SHP77 treated with DMSO at 0.1 percent for 48 hours (cell line): ENCODE measurements at places on chromosomes 2 and 18.

DNA sequence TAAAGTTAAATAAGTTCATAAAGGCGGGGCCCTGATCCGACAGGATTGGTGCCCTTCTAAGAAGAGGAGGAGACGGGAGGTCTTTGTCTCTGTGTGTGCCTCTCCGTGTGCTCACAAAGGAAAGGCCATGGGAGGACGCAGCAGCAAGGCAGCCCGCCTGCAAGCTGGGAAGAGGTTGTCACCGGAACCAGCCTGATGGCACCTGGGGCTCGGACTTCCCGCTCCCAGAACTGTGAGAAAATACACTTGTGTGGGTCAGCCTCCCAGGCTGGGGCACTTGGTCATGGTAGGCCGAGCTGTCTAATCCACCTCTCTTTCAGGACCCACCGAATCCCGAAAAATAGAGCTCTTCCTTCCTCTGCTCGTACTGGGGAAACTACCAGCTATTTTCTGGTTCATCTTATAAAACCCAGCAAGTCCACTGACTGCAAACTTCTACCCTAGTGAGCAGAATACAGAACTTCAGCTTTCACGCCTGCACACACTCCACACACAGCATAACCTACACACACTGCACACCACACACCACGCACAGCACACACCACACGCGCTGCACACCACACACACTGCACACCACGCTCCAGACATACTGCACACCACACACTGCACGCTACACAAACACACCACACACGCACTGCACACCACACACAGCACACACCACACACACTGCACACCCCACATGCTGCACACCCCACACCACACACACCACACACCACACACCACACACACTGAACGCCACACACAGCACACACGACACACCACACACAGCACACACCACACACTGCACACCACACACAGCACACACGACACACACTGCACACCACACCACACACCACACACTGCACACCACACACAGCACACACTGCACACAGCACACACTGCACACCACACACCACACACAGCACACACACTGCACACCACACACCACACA lies 58.1 kb downstream of the ASB1 start:
- no peak for DNase-seq

DNA sequence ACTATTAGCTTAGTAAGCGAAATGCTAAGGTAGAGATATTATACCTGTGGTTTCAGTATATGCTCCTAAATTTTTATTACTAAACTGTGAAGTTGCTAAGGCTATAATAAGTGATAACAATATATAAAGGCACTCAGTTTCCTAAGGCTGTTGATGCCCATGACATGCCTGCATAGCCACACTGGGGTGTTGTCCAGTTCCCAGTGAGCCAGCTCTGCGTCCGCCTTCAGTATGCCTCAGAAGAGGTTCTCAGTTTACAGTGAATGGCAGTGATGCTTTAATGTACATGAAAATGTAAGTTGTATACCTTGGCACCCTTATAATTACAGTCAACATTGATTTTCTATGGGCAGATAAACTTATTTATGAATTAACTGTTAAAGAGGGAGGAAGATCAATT lies 7.2 kb downstream of the FHOD3 start:
- no peak for DNase-seq

DNA sequence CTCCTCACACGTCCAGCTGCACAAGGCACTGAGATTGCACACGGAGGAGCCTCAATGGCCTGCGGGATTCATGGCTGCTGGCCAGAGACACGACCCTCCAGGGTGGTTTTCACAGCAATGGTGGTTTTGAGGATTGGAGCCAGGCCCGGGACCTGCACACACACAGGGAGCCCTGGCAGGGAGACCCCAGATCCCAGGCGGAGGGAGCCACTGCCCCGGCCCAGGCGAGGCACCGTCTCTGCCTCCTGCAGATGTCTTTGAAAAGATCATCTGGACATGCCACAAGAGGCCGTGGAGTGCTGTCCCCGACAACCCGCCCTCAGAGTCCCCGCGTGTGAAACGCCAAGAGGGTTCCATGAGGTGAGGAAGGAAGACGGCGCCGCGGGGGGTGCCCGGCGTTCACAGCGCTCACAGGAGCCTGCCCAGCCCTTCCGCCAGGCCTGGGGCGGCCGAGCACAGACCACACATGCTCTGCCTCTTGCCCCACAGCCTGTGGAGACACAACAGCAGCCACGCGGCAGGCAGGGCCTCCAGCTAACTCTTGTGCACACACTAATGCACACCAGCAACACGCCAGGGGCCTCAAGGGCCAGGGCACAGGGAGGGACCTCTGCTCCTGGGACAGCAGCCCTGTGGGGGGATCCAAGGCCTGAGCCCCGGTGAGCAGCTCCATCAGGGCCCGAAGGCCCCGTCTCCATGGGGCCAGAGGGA lies 72.8 kb upstream of the CTDP1 start:
- DNase-seq: no peak

GRCh38 chr2:36820942-36821605 lies 124.6 kb downstream of the VIT start:
- DNase-seq: peak; percentile 44

DNA sequence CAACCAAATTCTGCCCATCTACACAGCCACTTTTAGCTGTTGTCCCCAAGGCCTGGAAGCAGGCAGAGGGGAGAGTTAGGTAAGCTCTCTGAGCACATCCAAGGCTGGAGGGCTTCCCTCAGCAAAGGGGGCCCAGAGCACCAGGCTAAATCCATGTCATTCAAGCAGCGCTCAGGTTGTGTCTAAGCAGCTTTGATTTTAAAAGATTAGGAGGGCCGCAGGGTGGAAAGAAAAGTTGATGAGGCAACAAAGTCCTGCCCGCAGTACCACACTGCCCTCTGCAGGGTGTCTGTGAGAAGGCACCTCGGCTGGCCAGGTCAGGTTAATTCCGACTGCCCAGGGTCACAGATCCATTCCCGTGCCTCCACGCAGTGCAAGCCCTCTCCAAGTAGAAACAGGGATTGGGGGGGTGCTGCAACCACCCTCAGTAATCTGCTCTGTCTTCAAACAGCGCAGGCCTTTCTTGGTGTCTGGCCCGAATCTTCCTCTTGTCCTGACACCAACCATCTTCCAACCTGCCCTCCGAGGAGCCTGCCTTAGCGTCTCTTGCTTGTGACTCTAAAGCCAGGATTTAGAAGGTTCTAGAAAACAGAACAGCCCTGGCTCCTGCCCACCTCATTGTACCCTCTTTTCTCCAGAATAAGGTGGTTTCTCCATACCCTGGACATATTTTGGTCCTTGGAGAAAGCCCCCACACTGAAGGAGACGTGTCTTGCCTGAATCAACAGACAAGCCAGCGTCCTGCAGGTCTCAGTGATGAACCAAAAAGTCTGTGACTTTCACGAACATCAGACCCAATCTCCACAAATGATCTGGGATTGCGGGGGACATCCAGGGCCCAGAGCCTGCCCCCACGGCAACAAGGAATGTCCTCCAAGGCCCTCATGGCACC lies 289.2 kb downstream of the TNS1 start:
- peak; percentile 53 for DNase-seq

DNA sequence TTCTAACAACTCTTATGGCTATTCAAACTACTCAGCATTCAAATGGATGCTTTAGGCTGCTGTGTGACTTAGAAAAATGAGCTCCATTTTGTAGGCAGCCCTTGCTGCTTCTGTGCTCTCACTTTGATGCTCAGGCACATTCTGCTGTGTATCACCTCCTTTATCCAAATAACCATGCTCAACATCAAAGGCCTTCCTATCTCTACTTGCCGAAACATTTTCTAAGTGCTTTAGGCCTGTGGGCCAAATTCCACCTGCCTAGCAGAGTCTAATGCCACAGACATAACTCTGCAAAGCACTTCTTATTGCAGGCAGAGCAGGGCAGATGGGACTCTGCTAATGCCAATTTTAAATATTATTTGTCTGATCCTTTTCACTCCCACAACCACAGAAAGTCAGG lies 397.4 kb downstream of the RND3 start:
- DNase-seq: no peak

DNA sequence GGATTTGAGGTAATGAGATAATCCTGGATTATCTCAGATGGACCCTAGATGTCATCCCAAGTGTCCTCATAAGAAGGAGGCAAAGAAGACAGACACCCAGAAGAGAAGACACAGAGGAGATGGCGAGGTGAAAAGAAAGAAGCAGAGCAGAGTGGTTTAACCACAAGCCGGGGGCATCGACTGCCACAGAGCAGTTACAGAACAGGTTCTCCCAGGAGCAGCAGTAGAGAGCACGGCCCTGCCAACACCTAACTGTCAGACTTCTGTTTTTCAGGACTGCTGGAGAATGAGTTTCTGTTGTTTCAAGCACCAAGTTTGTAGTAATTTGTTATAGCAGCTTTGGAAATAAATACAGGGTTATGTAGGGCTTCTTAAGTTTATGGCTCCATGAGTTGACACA lies 437.0 kb downstream of the THSD7B start:
- DNase-seq: no peak

- DNase-seq: no peak
Measured at GRCh38 chr18:3305933-3306332, 44.0 kb downstream of the MYL12B start.

GRCh38 chr2:238566001-238566645 lies 139.4 kb downstream of the ASB1 start:
- no peak for DNase-seq

DNA sequence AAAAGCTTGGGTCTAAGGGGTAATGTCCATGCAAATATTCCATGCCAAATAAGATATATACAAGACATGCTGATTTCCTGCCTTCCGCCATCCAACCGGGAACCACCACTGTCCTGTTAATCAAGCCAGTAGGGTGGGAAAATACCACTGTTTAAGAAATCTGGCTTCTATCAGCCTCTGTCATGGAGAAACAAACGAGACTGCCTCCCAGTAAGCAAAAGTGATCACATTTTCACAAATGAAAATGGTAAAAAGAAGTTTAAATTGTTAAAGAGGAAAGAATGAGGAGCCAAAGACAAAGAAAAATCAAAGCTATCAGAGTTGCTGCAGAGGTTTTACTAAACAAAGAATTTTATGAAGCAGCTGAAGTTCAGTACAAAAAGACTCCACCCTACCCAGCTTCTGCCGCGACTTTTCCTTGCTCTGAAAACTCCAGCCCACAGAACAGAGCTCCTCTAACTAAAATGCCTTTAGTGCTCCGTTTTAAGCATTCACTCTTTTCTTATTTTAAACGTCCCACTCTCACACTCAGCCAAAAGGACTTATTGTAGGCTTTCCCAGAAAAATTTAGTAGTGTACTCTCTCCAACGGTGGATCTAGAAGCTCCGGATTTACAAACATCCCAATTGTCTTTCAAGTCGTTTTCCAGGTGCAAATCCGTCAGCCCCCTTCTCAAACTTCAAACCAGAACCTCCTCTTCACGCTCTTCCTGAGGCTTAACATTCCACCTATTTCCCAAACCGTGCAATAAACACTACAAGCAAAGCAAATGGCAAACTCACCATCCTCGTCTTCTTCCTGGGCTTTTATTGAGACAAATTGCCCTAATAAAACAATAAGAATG lies 613 bp downstream of the COL5A2 start:
- no peak for DNase-seq

GRCh38 chr18:42961298-42961697 lies 154.2 kb downstream of the RIT2 start:
- no peak for DNase-seq

DNA sequence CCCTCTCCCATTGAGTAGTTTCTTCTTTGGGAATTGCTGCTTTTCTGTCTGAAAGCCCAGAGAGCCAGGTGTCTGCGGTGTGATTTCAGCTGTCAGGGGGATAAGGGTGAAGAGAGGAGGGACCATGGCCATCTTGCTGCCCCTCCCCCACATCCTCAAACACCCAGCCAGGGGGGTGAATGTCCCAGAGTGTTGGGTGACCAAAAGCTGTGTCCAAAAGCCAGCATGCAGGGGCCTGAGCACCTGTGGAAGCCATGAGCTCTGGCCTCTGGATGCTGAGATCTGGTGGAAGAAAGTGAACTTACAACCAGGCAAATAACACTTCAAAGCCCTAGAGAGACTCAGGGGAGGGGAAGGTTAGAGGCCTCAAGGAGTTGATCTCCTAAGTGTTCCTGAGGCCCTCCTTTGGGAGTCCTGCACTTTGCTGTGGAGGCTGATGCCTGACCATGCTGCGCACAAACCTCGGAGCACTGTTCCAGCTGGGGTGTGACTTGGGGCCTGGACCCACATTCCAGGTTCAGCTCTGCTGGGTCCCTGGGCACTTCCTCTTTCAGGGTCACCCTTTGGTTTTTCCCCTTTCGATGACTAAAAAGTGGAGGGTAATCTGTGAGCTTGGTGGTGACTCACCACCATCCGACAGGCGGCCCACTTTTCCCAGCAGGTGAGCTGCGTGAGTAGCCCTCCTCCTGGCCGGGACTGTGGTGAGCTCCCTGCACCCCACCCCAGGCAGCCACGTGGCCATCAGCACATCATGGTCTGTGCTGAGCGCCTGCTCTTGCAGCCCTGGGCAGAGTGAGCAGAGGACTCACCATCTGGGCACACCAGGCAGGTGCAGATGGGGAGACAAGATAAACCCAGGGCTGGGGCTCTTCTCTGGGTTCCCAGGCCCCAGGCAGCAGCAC lies 66.8 kb upstream of the FOSL2 start:
- DNase-seq: peak; percentile 61

- no peak for DNase-seq
Measured at GRCh38 chr2:202495230-202495604, 119.1 kb downstream of the BMPR2 start.

DNA sequence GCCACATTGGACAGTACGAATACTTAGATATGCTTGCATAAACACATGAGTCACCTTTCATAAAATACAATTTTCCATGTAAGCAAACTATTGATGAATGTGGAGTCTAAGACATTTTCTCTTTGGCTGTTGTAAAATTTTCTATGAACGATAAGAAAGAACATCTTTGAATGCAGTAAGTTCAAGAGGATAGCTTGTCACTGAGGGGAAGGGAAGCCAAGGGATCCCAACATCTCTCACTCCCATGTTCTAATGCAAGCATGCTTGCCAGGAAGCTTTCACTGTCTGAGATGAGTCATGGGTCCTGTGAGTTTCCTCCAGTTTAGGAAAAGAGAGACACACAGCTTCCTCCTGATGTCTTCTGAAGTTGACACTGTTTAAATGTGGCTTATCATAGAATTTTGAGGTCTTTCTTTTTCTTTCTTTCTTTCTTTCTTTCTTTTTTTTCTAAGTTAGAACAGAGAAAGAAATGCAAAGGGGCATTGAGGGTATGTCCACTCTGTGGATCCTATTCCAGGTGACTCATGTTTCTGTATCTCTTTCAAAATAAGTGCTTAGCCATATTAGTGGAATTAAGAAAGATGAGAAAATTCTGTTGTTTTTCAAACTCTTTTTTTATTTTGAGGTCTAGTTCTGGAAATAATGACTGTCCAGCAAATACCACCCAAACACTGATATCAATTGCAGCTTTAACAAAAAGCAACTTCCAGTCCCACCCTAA lies 146.6 kb downstream of the RDH14 start:
- DNase-seq: no peak

DNA sequence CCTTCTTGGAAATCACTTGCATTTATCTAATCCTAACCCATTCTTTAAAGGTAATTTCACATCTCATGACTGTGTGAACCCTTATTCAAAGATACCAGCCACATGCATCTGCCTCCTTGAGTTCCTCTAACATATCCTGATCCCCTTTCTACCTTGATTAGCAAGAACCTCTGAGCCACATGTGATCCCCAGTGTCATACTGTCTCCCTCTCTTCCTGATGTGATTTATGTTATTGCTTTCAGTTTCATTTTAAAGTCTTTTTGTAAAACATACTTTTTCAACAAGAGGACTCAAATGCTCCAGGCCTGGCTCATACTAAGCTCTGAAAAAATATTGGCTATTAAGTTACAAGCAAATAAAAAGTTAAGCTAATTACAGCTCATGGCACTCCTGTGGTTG lies 470.1 kb downstream of the DLGAP1 start:
- DNase-seq: no peak

- no peak for DNase-seq
Measured at GRCh38 chr2:102301867-102302362, 9.4 kb upstream of the IL1RL1 start.
